ENCODE measurements at places on chromosomes 7 and 10.

GRCh38 chr10:99387541-99387940, 42.9 kb downstream of the GOT1 start:
- DNase-seq = no peak

DNA sequence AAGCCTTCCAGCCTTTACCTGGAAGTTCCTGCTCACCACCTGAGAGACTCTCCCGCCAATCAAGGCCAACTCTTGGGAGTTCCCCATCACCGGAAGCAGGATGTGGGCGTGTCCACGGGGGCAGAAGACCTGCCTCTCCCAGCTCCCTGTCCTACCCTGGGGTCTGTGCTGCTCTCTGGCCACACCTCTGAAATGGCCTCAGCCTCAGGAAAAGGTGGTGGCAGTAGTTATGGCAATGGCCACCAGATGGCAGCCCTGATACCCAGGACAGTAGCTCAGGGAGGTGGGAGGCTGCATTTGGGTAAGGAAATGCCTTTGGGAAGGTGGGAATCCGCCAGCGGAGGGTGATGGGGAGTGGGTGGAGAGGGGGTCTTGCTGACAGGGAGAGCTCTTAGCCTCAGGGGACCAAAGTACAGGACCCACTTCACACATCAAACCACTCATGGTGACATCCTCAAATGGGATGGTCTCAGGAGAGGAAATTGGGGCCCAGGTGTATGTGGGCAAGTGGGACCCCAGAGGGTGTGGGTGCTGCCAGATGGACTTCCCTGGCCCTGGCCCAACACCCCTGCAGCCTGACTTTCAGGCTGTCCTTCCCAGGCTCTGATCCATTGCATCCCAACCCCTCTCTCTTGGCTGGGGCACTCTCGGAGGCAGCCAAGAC, 33.9 kb downstream of the KAZALD1 start:
- no peak for DNase-seq

- DNase-seq = no peak
Measured at GRCh38 chr10:25651534-25651933, 282.5 kb upstream of the MYO3A start.

GRCh38 chr7:89796481-89796880, 357.8 kb upstream of the STEAP1 start:
- no peak for DNase-seq

- no peak for DNase-seq
Measured at GRCh38 chr7:151280388-151281019, 32.0 kb upstream of the SMARCD3 start.

GRCh38 chr7:44067064-44067951, 1.9 kb upstream of the PGAM2 start:
- no peak for DNase-seq

- DNase-seq = no peak
Measured at GRCh38 chr10:71697938-71698709, 21.5 kb downstream of the C10orf105 start.

DNA sequence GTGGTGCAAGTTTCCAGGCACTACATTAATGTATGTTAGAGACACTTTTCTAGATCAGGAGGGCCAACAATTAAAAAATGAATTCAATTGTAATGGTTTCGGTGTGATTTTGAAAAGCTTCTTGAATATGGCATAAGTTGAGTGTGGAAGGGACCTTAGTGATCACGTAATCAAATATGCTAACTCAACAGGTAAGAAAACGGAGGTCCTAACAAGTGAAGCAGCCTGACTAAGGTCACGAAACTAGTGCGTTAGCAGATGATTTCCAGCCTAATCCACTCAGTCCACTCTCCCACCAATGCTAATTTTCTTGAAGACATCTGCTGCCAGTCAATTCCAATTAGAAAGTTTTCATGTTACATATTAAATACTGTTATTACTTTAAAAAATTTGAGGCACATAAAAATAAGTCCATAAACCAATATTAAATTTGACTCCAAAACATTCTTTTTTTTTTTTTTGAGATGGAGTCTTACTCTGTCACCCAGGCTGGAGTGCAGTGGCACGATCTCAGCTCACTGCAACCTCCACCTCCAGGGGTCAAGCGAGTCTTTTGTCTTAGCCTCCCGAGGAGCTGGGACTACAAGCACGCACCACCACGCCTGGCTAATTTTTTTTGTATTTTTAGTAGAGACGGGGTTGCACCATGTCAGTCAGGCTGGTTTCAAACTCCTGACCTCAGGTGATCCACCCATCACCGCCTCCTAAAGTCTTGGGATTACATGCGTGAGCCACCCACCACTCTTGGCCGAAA, 2.3 kb upstream of the RSBN1L start:
- DNase-seq = no peak

GRCh38 chr7:96996958-96997511, 8.3 kb upstream of the DLX6 start:
- DNase-seq = no peak

DNA sequence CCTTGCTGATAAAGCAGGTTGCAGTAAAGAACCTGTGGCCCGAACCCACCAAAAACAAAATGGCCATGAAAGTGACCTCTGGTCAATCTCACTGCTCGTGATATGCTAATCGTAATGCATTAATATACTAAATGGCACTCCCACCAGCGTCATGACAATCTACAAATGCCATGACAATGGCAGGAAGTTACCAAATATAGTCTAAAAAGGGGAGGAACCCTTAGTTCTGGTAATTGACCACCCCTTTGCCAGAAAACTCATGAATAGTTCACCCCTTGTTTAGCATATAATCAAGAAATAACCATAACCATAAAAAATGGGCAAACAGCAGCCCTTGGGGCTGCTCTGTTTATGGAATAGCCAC, 1139.4 kb upstream of the LRRN3 start:
- no peak for DNase-seq

DNA sequence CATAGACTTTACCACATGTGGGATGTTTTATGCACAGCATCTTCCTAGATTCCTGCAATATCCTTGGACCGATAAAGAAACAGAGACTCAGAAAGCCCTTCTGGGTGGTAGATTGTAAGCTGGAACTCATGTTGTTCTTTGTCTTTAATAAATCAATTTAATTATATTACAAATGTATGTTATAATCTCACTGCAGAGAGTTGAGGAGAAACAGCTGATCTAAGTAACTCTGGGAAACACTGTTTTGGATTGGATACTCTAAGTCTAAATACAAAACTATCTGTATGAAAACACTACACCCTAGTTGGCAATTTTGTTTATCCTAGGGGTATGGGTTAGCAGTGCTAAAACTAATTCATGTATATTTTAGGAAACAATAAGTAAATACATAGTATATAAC, 1015.2 kb downstream of the XPNPEP1 start:
- DNase-seq = no peak
